ENCODE measurements at places on chromosomes 6 and 20.
A peak's percentile ranks its signal among the peaks of the same experiment; 100 is the strongest.

GRCh38 chr20:57330998-57331397 is 1.4 kb downstream of the SPO11 start:
- no peak for DNase-seq

GRCh38 chr20:20259533-20259932 is 108.4 kb upstream of the INSM1 start:
- DNase-seq: no peak

DNA sequence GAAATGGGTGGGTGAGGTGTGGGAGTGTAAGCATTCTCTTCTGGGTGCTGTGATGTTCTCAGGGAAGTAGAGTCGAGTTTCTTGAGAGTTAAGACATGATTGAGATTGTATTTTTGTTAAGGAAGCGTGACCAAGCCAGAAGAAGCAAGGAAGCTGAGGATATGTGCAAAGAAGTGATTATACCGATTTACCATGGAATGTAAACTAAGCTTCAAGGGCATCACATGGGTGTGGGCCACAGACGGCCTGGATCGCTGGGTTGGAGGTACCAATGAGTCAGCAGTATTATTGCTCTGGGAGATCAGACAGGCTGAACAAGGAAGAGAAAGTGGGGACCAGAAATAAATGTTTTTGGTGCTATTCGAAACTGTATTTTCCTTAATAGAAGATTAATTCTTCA is 184.1 kb upstream of the GMDS start:
- no peak for DNase-seq

DNA sequence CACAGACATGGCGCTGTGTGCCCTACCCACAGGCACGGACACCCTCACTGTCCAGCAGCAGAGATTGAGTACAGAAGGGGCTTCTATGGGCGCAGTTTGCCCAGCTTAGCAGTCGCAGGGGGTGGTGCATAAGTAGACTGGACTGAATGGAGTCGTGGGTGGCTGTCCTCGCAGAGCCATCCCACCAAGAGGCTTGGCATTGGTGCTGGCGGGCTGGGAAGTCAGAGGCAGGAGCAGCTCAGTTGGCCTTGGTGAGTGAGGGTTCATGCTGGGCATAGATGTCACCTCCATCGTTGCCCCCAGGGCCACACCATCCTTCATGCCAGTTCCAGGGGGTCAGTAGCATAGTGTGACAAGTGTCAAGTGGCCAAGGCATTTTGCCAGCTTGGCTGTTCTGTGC is 25.2 kb downstream of the SUMO4 start:
- no peak for DNase-seq

GRCh38 chr6:105952326-105952725 is 133.8 kb upstream of the PRDM1 start:
- DNase-seq: no peak

- no peak for DNase-seq
Measured at GRCh38 chr20:63917811-63918210, 22.9 kb downstream of the DNAJC5 start.

- peak; percentile 49 for DNase-seq
Measured at GRCh38 chr6:16257999-16258708, 19.8 kb downstream of the GMPR start.

GRCh38 chr20:3711484-3711941 is 887 bp downstream of the SIGLEC1 start:
- no peak for DNase-seq

DNA sequence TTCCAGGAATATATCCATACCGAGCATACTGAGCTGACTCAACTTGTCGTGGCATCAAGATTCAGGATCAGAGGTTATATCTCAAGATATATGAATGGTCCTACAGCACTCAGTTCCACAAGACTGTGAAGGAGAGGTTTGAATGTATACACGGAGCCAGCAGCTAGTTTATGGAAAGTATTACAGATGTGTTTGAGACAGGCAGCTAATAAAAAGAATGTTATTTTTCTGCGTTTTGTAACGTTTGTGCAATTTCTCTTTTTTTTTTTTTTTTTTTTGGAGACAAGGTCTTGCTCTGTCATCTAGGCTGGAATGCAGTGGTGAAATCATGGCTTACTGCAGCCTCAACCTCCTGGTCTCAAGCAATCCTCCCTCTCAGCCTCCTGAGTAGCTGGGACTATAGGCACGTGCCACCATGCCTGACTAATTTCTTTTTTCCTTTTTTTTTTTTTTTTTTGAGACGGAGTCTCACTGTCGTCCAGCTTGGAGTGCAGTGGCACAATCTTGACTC is 3.4 kb upstream of the FAM110A start:
- no peak for DNase-seq

GRCh38 chr6:51618563-51618962 is 468.9 kb downstream of the PKHD1 start:
- no peak for DNase-seq

DNA sequence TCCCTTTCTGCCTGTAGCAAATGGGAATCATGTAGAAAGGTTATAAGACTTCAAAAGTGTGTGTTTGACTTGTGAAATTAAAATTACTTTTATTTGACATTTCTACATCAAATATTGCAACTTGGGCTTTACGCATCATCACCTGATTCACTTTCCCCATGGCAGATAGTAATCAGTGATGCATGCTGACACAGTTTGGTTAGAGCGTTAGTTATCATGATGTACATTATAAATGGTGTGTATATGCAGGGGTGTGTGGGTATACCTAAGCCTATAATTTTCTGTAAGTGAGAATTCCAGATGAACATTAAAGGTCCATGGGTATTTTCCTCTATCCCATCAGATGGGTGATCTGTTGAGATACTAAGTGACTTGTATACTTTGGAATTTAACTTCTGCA is 141.5 kb downstream of the KLHL32 start:
- DNase-seq: no peak

DNA sequence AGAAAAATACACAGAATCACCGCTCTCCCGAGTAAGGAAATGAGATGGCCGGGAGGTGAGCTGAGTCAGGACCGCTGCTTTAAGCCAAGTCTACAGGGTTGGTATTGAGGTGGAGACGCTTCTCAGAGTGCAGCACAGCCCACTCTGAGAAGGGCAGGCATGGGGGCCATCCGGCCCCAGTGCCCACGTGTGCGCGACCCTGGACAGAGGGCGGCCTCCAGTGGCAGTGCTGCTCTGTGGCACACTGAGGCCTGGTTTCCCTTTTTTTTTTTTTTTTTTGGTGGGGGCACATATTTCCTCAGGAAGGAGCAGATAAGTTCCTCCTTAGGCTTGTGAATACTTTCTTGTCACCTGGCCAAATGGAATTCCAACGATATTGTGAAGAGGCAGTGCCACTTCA is 88.8 kb downstream of the FOXC1 start:
- no peak for DNase-seq

GRCh38 chr20:62156592-62157386 is 13.2 kb downstream of the SS18L1 start:
- DNase-seq: peak; percentile 71

DNA sequence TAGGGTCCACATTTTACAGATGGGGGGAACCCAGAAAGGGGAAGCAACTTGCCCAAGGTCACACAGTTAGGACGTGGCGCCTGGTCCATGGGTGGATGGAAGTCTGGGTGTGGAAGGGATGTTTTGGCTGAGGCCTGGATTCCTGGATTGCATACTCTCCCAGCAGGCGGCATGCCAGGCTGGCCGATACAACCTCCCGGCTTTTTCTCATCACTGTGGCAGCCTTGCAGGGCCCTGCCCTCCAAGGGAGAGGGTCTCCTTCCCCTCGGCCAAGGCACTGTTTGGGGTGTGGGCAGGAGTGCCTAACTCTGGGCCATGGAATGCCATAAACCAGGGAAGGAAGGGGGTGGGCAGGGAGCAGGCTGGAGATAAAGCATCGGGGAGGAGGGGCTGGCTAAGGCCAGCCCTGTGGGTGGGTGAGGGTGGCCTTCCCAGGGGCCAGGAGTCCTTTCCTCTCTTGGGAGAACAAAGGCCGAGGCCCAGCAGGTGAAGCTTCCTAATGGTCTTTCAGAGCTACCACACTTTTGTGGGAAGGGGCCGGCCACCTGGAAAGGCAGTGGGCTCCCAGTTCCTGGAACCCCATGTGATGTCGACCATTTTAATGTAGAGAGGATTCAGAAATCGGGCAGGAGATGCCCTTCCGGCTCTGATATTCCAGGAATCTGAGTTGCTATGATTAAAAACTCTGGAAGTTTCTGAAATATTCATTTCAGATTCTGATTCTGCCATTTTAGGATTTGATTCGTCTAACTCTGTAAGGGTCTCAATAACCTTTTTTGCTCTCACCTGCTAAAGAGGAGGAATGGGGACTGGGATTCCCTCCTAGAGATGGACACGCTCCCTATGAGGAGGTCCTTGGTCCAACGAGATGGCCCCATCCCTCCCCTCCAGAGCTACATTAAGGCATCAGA is 4.2 kb downstream of the FOXS1 start:
- no peak for DNase-seq

DNA sequence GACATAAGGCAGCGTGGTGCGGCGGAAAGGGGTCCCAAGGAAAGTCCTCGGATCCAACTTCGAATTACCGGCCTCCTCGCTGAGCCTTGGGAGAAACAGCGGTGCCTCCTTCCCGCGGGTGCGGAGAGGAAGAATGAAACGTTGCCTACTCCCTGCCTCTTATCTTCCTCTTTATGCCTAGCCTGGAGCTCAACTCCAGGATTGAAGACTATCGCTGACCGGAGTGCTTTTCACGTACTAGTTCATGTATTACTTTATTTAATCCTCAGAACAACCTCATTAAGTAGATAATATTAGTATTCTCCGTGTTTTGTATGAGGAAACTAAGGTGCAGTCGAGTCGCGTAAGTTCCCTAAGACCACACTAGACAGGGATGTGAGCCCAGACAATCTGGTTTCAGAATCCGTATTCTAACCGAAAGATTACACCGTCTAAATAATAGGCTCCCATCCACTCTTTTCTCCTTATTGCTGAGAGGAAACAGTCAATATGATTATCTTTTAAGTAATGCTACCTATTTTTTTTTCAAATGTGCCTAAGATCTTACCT is 793 bp upstream of the PDSS2 start:
- DNase-seq: no peak

Data from left hindlimb (tissue), 1 donor.